ENCODE measurements at places on chromosomes 6 and 20.

- DNase-seq: no peak
These were observed 141.3 kb downstream of the PREX1 start for GRCh38 chr20:48686238-48687116.

DNA sequence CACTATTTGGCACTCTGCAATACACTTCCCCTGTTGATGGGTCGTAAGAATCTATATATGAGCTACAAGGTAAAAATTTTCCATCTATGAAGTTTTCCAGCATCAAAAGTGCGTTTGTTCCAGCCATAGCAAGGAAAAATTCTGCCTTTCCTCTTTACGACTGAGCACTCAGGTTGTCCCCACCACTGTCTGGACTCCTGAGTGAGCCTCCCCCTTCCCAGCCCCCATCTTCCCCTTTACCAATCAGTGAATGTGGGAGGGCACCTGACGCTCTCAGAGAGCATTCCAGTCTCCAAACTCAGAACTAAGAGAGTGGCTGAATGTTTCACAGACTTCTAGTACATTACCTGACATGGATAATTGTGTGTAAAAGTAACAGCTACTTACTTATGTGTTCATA is at the start of gene ALDH8A1:
Gene ALDH8A1 (minus strand): TSS at position 175 of the 400 bp plus-strand sequence. CDS start 48 bp downstream, at position 127.
- DNase-seq: no peak

DNA sequence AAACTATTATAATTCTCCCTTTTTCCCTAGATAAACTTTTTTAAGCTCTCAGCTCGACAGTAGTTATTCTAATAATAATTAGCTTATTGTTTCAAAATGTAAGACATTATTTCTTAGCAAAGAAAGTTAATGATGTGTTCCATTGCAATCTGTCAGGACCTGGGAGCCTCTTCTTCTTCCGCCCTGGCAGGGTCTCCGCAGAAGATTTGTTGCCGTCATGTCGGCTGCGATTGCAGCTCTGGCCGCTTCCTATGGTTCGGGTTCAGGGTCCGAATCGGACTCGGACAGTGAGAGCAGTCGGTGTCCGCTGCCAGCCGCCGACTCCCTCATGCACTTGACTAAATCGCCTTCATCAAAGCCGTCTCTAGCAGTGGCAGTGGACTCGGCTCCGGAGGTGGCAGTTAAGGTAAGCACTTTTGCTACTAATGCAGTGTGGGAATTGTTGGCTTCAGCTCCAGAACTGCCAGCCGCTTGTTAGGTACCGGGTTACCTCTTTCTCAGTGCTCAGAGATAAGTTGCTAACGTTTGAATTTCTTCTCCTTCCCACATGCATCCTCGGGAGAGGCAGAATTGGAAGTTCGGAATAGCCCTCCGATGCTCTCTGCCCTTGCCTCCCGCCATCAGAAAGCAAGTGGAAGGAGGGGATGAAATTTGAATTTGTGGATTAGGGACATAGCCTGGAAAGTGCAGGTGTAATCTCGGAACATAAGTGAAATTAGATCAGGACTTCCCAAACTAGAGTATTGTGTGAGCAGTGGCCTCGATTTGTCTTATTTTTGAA is at the start of gene CDC40:
Gene CDC40 (plus strand): TSS at position 200 of the 781 bp plus-strand sequence. CDS start 18 bp downstream, at position 218.
- no peak for DNase-seq

GRCh38 chr6:142942805-142943227 is 2.2 kb downstream of the HIVEP2 start:
- DNase-seq: no peak

DNA sequence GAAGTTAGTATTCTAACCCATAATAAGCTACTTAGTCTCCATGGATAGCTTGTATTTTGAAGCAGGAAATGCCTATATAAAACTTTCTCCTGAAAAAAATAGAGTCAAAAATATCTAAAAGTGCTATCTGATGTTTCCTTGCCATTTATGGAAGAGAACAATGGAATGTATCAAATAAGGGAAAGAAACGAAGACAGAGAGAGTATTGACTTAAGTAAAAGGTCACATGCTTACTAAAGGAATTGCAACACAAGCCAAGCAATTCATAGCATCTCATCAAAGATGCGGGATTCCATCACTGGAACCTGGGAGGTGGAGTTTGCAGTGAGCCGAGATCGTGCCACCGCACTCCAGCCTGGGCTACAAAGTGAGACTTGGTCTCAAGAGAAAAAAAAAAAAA is 112.9 kb upstream of the DTNBP1 start:
- no peak for DNase-seq

GRCh38 chr20:57724610-57725405 is 15.0 kb upstream of the PMEPA1 start:
- no peak for DNase-seq

DNA sequence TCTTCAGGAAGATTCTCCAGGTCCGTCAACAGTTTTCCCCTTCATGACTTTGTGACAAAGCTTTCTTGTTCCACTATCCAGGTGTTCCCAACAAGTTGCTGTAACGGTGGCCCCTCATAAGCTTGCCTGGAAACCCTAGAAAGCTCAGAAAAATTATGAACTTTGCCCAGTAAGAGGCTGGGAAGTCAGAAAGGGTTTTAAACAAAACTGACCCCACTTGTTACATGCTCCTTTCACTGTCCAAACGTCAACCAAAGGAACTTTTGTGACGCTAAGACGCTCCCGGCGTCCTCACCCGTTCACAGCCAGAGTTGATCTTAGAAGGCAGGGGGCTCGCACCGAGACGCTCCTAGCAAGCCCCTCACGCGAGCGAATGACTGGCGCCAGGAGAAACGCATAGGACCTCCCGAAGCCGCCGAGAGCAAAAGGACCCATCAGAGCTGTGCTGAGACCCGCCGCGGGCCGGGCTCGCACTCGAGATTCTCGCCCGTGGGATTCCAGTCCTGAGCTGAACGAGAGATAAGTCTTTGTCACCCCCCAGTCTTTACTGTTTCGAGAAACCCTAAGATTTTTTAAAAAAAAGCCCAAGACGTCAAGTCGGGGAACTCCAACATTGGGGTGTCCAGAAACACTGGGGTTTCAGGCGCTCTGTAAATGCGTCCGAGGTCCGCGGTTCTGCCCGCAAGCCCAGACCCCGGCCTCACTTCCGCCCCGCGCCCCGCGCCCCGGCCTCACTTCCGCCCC is 544 bp upstream of the ACAT2 start:
- no peak for DNase-seq

GRCh38 chr20:50294164-50295088 is 103.8 kb downstream of the CEBPB start:
- no peak for DNase-seq

DNA sequence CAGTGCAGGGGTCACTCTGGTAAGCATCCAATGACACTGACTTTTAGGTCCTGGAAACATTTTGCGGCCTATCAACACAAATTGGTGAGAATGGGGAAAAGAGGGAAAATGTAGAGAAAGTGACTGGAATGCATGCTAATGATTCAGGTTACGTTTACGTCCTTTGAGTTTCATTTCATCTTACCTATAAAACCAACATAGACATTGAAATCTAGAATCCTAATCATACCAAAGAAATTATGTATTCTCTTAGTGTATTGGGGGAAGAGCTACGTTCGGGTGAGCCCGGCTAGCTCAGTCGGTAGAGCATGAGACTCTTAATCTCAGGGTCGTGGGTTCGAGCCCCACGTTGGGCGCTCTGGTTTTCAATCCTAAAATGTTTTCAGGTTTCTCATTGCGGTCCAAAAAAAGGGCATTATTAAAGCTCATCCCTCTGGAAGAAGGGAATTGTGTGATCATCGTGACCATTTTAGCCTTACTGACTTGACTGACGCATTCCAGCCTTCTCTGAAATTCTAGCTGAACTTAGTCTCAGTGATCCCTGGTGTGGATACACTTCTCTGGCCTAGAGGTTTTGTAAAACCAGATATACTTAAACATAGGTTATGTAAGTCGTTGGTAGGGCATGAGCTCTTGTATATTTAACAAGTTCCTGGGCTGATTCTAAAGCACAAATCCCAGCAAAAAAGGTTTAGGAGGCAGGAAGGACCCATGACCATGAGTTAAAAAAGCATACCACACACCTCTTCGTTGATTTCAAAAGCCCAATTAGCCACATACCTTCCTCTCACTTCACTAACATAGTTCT is 18.3 kb downstream of the HMGN4 start:
- no peak for DNase-seq

DNA sequence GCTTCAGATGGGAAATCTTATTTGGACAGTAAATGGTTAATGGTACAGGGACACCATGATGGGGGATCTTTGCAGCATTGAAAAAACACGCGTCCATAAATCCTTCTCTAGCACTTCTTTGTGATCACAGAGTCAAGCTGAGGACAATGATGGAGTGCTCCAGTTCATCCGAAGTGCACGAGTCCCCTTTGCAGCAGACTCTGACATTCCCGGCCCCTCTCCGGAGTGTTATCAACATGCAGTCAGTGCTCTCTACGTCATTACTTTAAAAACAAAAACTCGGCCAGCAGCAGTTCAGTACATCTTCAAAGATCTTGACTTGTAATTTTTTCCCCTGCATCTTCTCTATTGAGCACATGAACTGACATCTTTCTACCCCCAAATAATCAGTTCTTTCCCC is 185.5 kb upstream of the AKAP12 start:
- DNase-seq: no peak

- no peak for DNase-seq
These were observed 711.1 kb downstream of the KIF16B start for GRCh38 chr20:15862178-15862577.

DNA sequence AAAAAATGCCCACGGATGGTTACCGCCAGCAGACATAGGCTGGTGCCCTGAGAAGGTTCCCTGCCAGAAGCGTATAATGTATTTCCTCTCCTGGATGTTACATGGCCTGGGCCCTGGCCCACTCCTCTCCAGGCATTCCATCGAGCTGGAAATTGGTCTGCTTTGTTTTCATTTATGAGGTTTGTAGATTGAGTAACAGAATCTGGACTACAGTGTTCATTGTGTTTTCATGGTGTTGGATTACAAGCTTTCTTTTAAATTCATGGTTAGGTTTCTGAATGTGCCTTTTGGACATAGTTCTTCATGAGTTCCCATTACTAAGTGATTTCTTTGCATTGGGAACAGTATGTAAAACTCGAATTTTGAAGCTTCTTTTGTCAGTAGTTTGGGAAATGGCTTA is 6.4 kb downstream of the TIAM2 start:
- no peak for DNase-seq

DNA sequence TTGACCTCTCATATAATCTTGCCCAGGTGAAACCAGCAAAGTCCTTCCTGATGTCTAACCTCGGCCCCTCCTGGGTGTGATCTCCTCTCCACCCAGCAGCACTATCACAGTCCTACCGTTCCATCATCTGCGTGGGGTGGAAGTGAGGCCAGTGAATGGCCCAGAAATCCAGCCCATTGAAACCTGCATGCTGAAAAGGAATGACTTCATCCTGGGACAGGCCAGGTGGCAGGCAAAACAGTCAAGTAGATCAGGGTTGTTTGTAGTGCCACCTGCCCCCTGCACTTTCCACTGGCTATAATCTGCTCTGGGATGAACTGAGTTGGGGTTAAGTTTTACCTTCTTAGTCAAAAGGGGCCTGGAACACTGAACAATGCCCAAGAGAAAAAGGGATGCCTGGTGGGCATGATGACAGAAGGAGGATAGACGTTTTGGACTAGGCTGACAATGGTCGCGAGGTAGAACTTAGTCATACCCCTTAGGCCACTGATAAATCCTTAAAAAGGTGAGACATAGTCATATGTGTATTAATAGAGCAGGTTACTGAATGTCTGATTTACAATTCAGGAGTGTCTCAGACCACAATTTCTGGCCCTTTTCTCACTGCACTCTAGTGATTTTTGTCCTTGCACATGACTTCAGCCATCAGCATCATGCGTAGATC is 8.1 kb upstream of the HSP90AB1 start:
- no peak for DNase-seq

DNA sequence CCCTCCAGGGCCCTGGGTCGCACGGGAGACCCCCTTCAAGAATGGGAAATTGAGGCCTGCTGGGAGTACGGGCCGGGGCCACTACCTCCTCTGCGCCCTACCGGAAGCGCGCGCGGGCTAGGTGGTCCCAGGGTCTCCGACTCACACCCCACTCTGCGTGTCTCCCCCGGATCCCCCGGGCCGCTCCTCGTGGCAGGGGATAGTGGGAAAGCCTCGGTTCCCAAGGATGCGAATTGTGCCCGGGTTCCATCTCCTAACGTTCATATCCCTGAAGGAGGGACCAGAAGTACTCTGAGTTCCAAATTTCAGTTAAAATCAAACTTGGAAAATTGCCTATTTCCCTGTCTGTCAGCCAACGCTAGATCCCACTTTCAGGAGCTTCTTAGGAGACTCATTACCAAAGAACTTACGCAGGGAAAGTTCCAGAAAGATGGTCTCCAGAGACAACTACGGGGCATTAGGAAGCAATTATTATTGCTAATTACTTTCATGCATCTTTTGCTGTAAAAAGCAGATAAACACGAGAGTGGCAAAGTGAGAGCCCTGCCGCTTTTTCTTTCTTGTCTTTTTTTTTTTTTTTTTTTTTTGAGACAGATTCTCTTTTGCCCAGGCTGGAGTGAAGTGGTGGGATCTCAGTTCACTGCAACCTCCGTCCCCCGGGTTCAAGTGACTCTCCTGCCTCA is 858 bp downstream of the FAM83D start:
- no peak for DNase-seq

DNA sequence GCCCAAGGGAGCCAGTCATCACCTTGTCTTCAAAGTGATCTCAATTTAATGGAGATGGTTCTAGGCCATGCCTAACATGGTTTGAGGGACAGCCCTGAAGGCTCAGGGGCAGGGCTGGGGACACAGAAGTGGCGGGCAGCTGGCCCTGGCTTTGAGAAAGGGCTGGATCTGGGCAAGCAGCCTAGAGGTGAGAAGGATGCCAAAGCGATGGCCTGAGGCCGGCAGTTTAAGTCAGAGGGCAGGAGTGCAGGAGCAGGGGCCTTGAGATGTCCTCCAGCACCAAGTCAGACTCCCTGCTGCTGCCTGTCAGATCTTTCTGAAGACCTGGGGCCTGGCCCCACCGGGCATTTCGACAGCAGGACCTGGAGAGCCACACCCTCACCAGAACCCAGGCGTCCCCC is 28.4 kb upstream of the APMAP start:
- no peak for DNase-seq

- DNase-seq: no peak
These were observed 51.1 kb downstream of the CDH26 start for GRCh38 chr20:60009318-60009717.

DNA sequence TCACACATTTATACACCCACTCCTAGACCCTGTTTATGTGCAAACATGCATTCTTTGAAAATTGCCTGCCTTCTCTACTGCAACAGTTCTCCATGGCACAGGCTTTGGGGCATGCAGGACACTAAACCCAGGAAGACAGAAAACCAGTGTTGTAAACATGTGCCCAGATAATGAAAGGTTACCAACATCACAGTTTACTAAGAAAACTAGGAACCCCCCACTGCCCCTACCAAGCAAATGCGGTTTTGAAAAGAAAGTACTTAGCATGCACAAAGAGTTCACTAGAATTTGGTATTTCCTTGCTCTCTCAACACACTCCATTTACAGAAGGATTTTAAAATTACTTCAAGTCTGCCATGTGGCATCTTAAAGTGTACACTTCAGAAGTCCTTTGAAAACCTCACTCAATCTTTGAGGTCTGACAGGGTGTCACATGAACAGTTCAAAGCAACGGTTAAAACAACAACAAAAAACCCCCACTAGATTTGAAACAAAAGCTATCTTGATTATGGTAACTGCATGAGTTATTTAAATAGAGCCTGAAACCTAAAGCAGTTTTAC is 245.0 kb downstream of the GMPR start:
- DNase-seq: no peak
